ENCODE measurements at places on chromosomes 2 and 18.

DNA sequence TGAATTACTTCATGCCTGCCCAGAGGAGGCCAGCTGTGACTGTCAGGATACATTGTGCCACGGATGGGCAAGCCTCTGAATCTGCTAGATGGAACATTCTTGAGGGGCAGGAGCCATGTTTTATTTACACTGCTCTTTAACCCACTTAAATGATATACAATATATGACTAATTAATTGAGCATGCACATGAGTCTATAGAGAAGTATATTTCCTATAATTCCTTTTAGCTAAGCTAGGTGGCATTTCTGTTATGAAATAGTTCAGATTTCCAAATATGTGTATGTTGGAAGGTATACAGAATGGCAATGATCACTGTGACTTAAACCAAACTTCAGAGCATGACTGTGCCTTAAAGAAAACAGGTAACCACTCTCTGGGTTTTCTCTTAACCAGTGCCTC, 131.7 kb downstream of the RAB3GAP1 start:
- DNase-seq, result no peak

DNA sequence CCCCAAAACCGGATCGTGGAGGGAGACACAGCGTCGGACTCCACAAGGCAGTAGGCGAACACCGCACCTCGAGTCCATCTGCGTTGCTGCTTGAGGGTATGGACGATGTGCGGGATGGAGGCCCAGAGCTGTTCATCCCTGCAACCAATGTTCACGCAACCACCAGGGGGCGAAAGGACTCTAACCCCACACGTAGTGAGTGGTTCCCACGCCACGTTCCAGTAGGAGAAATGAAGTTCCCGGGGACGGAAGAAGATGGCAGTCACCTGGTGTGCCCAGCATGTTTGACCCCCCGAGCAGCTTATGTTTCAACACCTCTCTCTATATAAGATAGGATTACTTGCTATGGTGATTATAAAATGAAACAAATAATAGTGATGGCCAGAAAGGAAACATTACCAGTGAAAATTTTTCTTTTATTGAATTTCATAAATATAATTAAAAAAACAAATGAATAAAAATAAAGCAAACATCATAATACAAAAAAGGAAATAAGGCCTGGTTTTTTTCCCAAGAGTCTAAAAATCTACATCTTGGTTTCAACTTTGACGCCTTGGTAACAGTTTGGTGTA, 184.3 kb downstream of the SH3BP4 start:
- DNase-seq, result peak; percentile 1

DNA sequence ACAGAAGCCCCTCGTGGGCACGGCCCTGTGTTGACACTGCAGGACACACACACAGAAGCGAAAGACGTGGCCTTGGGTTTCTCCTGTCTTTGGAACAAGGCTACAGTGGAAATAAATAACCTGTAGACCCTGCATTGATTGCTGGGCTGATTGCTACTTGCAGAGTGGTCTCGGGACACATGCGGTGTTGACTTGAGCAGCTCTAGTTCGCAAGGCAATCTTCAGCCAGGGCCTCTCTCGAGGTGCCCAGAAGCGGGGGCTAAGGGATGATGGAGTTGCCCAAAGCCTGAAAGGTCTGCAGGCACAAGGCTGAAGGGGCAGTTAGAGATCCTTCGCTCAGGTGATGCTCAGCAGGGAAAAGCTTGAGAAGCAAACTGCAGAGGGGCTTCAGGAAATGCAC, 180.3 kb downstream of the SEPTIN10 start:
- DNase-seq, result no peak

- no peak for DNase-seq
Observed at GRCh38 chr18:53566626-53567025, 657.8 kb downstream of the MBD2 start.

- no peak for DNase-seq
Observed at GRCh38 chr2:161123531-161124030, 36.6 kb upstream of the TANK start.

GRCh38 chr2:232042911-232043574, 81.5 kb downstream of the DIS3L2 start:
- no peak for DNase-seq

DNA sequence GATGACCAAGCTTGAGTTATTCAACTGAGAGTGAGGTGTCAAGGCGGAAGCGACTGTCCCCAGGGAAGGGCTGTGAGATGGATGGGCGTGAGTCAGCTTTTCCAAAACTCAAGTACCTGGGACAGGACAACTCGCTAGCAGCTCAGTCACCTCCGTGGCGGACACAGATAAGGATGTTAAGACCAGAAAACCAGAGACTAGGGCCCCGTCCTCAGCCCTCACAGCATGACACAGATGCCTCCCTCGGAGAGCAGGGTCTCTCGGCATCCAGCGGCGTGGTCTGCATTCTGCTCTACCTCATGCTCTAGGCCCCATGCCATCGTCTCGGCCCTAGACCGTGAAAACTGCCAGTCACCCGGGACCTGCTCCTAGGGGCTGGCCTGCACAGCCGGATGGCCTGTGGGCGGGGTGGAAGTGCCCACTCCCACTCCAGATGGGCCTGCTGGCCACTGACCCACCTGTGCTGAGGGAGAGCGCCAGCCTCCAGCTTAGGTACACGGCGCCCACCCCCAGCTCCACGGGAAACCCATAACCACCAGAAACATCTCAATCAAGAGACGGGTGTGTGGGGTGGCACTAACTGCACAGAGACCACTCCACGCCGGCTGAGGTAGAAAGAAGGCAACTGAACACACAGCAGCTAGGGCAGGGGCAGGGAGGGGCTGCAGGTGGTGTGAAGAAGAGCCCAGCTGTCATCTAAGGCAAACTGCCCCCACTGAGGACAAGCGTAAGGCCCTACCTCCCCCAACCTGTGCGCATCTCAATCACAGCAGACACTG, 39.8 kb downstream of the ANO7 start:
- DNase-seq, result no peak

DNA sequence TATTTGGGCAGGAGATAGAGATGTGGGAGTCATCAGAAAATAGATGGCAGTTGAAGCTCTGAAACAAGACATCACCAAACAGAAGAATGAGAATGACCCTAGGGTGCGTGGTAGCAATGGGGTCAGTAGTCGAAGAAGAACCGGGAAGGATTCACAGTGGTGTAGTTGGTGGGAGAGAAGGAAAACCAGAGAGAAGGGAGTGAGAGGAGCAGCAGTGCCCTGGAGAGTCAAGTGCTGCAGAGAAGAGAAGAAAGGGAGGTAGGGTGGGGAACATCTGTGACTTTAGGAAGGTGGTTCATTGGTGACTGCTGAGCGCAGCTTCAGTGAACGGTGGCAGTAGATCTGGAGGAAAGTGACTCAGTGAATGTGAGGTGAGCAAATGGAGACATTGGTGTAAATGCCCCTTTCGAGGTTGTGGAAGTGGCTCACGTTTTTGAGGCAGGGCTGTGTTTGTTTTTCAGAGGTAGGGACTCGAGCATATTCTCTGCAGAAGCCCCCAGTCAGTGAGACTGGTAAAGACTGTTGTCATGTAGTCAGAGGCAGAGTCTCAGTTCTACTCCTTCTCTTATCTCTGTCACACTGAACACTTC, 36.4 kb downstream of the CDC42EP3 start:
- no peak for DNase-seq

DNA sequence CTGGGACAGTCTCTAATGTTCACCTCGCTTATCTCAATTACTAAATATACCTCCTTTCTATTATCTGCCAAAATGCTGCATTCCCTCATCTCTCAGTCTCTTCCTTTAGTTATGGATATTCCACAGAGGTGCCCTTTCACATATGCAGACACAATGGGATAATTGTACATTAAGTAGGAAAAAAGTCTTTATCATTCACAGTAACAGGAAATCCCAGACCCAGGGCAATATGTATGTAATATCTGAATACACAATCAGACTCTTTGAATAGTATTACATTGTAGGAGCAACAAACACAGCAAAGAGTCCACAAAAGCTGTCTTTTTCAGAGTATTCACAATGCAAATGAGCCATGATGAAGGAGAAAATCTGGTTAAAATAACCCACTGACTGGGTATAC, 1399.0 kb upstream of the ZEB2 start:
- DNase-seq, result no peak

DNA sequence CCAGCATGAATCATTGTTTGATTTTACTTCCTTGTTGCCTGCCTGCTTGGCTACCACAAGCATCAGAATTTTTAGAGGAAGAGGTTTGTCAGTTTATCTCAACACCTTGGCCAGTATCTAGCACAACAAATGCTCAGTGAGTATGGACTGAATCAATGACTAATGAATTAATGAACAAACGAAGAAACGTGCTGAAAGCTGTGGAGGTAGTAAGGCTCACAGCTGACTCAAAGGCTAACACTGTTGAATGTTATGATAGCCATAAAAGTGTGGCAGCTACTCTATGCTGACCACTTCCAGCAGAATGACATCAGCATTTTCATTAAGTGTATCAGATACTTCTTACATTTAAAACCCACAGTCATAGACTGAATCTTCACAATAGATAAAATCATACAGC, 543.4 kb downstream of the IRS1 start:
- no peak for DNase-seq

- DNase-seq, result no peak
Observed at GRCh38 chr2:118607641-118608040, 239.8 kb downstream of the EN1 start.

DNA sequence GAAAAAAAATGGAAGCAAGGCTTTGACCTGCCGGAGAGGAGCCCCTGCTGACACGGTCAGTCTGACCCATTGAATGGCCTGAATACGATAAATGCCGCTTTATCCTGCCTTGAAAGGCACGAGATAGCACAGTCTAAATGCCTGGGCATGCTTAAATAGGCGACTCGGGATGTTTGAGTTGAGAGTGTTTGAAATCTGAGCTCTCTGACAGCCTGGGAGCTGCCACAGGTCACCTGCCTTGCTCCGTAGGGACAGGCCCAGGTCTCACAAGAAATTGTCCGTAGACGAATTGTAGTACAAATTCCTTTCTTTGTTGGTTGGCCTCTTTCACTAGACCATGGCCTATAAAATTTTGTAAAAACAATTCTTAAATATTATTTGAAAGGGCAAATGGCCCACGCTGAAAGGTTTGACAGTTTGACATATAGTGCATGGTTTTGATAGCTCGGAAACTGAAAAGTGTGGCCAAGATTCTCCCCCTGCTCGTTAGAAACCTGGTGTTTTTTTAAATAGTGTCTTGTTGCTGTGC, 72.8 kb downstream of the MEIS1 start:
- no peak for DNase-seq

- no peak for DNase-seq
Observed at GRCh38 chr2:178018141-178018540, 54.4 kb downstream of the PDE11A start.

DNA sequence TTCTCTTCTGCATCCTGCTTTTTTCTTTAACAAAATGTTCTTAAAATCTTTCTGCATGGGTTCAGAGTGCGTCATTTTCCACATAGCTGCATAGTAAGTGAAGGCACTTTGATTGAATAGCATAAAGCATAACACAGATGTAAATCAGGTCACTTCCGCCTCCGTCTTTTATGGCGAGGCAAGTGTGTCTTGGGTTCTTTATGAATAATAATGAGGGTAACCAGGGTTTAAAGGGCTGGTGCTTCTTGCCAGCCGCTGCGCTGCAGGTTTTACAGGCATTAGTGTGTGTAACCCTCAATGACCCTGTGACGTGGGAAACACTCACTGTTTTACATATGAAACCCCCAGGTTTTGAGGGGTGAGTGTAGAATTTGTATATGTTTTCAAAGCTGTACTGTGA, 164.2 kb downstream of the MYT1L start:
- no peak for DNase-seq

DNA sequence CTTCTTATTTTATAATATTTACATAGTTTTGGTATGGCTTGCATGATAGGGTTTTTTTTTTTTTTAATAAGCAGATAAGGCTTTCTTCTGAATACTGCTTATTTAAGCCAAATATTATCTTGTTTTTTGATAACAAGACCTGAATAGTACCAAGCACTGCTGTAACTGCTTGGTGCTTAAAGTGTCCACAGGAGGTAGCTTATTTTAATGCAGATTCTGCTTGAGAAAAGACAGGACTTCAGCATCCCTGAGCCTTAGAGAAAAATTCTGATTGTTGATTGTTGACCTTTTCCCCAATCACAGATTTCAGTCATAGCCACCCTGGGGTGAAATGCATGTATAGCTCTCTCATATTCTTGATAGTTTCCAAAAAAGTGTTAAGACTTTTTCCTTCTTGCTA, 336.4 kb downstream of the CTNNA2 start:
- DNase-seq, result no peak

GRCh38 chr2:210459880-210460279, 16.7 kb downstream of the LANCL1 start:
- no peak for DNase-seq

- no peak for DNase-seq
Observed at GRCh38 chr2:163466331-163467250, 269.2 kb downstream of the FIGN start.

- DNase-seq, result no peak
Observed at GRCh38 chr2:72934683-72935610, 17.6 kb downstream of the EMX1 start.

DNA sequence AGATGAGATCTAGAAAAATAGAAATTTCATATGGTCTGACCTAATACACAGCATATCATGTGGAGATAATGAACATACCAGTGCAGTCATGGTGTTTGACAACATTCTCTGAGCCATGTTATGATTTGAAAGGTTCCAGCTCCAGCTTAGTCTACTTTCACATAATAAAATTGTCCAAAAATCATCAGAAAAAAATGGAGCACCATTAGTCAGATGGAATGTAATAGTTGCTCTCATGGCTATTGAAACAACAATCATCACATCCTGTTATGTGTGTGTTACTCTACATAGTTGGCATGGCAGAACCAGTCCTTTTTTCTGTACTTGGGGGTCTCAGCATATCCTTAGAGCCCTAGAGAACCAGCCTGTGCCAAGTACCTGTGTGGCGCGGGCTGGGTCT, 678.9 kb upstream of the FANCL start:
- no peak for DNase-seq

DNA sequence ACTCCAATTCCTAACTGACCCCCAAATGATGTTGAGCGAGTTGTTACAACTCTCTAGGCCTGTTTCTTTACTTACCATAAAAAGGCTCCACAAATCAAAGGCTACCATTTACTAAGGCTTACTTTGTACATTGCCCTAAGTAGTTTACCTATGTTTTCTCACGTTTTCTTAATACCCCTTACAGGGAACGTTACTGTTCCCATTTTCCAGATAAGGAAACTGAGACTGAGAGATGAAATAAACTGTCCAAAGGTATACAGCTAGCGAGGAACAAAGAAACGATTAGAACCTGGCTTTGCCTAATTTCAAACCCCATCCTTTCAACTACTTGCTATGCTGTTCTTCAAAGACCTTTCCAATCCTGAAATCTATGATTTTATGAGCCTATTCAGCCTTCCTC, 74.8 kb upstream of the SPTBN1 start:
- DNase-seq, result no peak

DNA sequence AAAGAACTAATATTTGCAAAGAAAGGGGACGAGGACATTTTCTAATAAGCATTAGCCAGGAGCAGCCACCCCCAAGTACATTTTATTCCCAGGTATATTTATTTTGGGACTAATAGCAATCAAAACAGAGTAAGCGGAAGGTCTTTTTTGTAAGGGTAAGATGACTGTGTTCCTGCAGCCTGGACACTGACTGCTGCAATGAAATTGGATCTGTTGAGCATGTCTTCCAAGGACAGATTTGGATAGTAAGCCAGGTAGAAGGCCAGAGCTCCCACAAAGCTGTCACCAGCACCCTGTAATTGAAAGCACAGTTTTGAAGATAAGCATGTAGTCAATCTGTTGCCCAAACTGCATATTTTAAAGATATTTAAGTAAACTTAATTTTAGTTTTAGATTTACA, 10.0 kb downstream of the MRPL33 start:
- DNase-seq, result no peak

Measured in NCI-H1105 (cell line).